Posterior vena cava (tissue), 2 donors: ENCODE measurements at places on chromosomes 3 and 15. TPM values are rescaled to one million over a fixed set of nuclear protein-coding genes. Genes with fewer than 3 reads are reported as not detected.

- DNase-seq = no peak
Measured at GRCh38 chr3:194836661-194837060, 151.0 kb downstream of the FAM43A start.

LRTM1 gene
- total RNA-seq = not detected

RSL24D1 gene
- total RNA-seq = 68.9 TPM

- DNase-seq = no peak
Measured at GRCh38 chr3:37028329-37028728, 35.0 kb downstream of the MLH1 start.

GRCh38 chr3:8982509-8982908, 19.2 kb upstream of the RAD18 start:
- no peak for DNase-seq

GPR62 gene
- total RNA-seq = not detected

GRCh38 chr15:63045465-63045840, 2.9 kb downstream of the TPM1 start:
- DNase-seq = no peak

GRCh38 chr15:64653757-64654156, 121.6 kb downstream of the RBPMS2 start:
- no peak for DNase-seq

DNA sequence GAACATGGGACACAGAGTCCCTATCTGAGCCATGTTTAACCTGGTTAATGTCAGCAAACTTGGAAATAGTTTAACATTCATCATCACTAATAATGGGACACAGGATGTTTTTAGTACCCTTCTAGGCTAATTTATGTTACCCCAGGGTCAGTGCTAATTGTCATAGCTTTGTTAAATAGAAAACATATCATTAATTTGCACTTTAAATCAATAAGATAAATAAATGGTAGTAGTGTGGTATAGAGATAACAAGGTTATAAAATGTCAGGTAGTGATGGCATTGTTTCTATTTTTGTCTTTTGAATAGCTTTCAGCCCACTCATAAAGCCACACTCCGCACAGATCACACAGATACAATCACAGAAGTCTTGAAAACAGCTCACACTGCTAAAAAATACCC, 534.9 kb downstream of the MECOM start:
- DNase-seq = no peak

DNA sequence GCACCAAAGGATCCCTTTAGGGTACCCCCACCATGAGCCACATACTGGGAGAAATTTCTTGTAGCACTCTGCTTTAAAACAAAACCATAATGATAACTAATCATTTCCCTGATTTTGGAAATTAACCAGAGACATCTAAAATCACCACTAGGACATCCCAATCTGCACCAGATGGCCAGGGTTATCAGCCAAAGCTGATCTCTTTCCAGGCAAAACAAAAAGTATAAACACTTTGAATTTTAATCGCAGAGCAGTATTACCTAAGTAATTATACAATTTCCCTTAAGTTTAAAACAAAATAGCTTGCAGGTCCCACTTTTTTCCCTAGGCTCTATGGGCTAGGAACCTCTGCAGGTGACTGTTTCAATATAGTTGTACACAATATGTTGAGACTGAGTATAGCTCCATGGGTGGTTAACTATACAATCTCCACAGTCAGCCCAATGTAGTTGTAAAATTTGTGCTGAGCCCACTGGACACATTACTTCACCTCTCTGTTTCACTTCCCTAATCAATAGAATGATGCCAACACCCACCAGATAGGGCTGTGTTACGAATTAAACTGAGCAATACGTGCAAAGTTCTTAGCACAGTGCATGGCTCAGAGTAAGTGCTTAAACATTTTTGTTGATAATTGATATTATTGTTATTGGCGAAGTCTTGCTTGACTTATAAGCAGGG, 629 bp upstream of the NOX5 start:
- DNase-seq = no peak
